GM13977 (cell line): ENCODE measurements at places on chromosomes 2 and 18.
A peak's percentile ranks its signal among the peaks of the same experiment; 100 is the strongest.

DNA sequence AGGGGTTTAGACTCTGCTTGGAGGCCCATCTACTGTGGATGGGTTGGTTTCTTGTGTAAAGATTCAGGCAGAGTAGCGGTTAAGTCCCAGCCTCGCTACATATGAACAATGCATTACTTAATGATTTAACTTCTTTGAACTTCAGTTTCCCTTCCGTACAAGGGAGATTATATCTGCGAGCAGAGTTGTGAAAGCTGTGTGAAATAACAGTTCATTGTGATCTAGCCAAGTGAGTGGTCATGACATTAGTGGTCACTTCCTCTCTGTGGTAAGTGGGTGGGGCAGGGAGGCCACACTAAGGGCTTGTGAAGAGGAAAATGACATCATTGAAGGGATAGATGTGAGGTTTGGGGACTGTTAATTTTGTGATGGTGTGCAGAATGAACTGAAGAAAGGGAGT lies 14.1 kb upstream of the MEX3C start:
- DNase-seq: peak; percentile 45

GRCh38 chr2:153872311-153873051 lies 759 bp downstream of the GALNT13 start:
- no peak for DNase-seq

- DNase-seq: no peak
These were observed 549.4 kb downstream of the STK39 start for GRCh38 chr2:167697948-167698347.

DNA sequence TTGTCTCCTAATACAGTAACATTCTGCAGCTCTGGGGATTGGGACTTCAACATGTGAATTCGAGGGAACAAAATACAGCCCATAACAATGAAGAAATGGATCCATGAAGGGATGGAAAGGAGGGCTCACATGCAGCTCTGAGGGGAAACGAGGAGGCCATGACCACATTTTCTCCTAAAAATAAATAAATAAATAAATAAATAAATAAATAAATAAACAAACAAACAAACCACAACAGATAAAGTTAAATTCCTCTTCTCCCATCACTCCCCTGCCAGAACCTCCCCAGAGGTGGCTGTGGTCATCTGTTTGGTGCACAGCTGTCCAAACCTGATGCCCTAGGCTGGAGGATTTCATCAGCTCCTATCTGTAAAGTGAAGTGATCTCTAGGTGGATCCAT lies 42.7 kb downstream of the MAL start:
- DNase-seq: no peak

GRCh38 chr2:28633746-28634145 lies 117.9 kb upstream of the PPP1CB start:
- DNase-seq: no peak

GRCh38 chr2:239495791-239496233 lies 95.0 kb upstream of the HDAC4 start:
- no peak for DNase-seq

GRCh38 chr2:28618221-28619141 lies 122.6 kb downstream of the PLB1 start:
- no peak for DNase-seq

DNA sequence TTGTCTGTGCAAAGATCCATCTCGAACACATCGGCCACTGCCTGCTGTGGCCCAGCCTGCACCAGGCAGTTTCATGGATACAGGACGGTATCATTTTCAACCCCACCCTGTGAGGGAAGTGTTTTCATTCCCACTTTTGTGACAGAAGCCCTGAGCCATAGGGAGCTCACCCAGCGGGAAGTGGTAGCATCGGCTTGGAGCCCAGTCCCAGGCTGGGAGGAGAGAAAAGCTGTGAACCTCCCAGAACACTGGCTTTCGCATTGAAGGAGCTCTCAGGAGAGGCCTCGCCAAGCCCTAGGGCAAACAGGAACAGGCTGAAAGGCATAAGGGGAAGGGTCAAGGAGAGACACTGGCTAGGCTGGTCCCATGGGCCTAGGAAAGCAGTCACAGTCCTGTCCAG lies 166.1 kb downstream of the TFCP2L1 start:
- no peak for DNase-seq

DNA sequence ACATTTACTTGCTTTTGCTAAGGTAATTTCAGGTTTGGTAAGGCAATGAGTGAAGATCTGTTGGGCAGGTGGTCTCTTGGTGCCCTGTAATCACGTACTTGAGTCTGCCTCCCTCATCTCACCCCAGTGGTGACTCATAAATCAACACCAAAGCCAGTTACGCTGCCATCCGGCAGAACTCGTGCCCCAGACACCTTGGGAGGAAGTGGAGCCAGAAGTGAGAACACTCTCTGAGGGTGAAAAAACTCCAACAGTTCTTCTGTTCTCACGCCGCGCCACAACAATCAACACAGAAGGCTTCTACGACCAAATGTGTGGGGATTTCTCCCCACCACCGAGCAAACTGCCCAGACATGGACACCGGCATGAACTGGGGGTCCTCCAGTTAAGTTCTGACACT lies 206.2 kb downstream of the ARL4C start:
- DNase-seq: peak; percentile 35
